Pancreas (tissue), 10 donors: ENCODE measurements at places on chromosomes 11 and 22. TPM values are rescaled to one million over a fixed set of nuclear protein-coding genes. Genes with fewer than 3 reads are reported as not detected.

CELSR1 gene
- total RNA-seq, result 0.75 TPM

TFIP11 gene
- 18.4 TPM for total RNA-seq

- DNase-seq, result no peak
Measured at GRCh38 chr22:30307041-30307574, 17.8 kb upstream of the CASTOR1 start.

DNA sequence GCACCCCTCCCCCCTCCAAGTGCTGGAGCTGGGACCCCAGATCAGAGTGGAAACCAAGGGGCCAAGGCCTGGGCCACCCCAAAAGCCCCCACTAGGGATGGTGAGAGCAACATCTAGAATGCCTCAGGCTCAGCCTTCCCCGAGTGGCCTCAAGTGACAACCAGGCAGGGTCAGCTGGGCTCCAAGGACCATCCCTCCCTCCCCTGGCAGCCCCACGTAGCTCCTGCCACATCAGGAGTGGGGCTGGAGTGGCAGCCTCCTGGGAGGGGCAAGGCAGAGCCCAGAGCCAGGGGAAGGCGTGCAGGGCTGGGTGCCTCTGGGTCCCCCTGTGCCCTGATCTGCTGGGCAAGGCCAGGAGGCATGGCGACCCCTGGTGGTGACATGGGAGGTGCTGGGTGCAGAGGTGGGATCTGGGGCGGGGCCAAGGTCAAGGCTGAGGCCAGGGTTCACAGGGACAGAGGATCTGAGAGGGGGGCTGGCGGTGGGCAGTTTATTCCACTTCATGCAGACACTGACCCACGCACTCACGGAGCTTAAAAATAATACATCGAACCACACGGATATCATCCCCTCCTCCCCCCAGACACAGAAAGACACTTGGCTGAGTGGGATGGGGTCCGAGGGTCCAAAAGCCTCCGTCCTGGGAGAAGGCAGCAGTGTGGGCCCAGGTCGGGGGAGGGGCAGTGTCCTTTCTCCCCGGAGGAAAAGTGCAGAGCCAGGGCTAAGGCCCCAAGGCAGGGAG lies 15.8 kb upstream of the EHD1 start:
- DNase-seq, result peak; percentile 94

DNA sequence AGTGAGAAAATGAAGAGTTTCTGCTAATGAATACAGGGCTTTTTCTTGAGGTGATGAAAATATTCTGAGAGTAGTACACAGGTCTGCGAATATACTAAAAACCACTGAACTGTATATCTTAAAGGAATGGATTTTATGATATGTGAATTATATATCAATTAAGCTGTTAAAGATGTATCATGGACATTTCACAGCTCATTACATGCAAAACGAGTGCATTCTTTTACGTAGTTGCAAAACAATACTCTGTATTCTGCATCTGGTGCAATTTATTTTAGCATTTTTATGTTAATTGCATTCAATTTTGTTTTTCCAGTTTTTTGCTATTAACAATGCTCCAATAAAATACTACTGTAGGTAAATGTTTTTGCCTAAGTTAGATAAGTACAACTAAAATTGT lies 411.6 kb downstream of the DYNC2H1 start:
- DNase-seq, result no peak

GRCh38 chr11:32168924-32169323 lies 78.0 kb downstream of the RCN1 start:
- DNase-seq, result no peak
